Activated CD4-positive, alpha-beta memory T cell treated with anti-CD3 and anti-CD28 coated beads, Interleukin-2, amount 10 ng/mL, durations not matched to agents 7 days and 5 days (primary cell): ENCODE measurements at places on chromosomes 3 and 15. TPM values are rescaled to one million over a fixed set of nuclear protein-coding genes. Genes with fewer than 3 reads are reported as not detected.

DNA sequence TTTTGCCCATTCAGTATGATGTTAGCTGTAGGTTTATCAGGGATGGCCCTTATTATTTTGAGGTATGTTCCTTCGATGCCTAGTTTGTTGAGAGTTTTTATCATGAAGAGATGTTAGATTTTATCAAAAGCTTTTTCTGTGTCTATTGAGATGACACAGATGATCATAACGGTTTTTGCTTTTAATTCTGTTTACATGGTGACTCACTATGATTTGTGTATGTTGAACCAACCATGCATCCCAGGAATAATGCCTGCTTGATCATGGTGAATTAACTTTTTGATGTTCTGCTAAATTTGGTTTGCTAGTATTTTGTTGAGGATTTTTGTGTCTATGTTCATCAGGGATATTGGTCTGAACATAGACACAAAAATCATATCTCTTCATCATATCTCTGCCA, 8.3 kb downstream of the GPR156 start:
- peaks cover 35% of the 10 kb centered on the region for H3K27me3 ChIP-seq
- no peaks in the 10 kb centered on the region for H3K4me1 ChIP-seq
- H3K4me3 ChIP-seq = no peak overlapping the region
- H3K27ac ChIP-seq = no peak overlapping the region
- no peak for DNase-seq
- H3K36me3 ChIP-seq = no peaks in the 10 kb centered on the region

GRCh38 chr3:71657831-71658530, 67.2 kb downstream of the EIF4E3 start:
- DNase-seq = no peak
- no peak overlapping the region for H3K4me3 ChIP-seq
- peaks cover 3% of the 10 kb centered on the region for H3K4me1 ChIP-seq
- no peaks in the 10 kb centered on the region for H3K27me3 ChIP-seq
- H3K27ac ChIP-seq = no peak overlapping the region

DNA sequence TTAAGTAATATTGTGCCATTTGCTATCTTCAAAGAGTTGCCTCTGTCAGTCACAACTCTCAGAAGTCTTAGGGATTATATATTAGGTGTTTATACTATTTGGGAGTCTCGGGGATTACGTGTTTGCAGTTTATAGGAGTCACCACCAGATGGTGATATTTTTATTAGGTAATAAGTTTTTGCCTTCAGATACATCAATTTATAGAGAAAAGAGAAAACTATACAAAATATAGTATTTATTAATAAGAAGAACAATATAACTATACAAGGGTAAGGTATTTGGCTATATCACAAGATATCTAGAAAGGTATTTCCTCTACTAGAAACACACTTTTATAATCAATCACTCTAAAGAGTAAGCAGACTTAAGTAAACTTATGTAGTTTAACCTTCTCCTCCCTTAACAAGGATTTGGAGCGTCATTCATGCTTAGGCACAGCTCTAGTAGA, 10.7 kb upstream of the DHX36 start:
- no peak overlapping the region for H3K4me3 ChIP-seq
- H3K4me1 ChIP-seq = no peaks in the 10 kb centered on the region
- no peak for DNase-seq
- no peaks in the 10 kb centered on the region for H3K36me3 ChIP-seq
- no peak overlapping the region for H3K27ac ChIP-seq

- no peak overlapping the region for H3K27ac ChIP-seq
- no peak for DNase-seq
- H3K4me3 ChIP-seq = no peak overlapping the region
- no peaks in the 10 kb centered on the region for H3K36me3 ChIP-seq
These were observed 85.8 kb upstream of the CACNA2D3 start for GRCh38 chr3:54036543-54036942.

- H3K27me3 ChIP-seq = no peaks in the 10 kb centered on the region
- peaks cover 5% of the 10 kb centered on the region for H3K36me3 ChIP-seq
- H3K27ac ChIP-seq = no peak overlapping the region
- DNase-seq = no peak
- H3K4me3 ChIP-seq = no peak overlapping the region
These were observed 56.5 kb downstream of the GHSR start for GRCh38 chr3:172391592-172392302.

GRCh38 chr3:56785499-56785898, 16.2 kb downstream of the ARHGEF3 start:
- DNase-seq = no peak
- peaks cover 97% of the 10 kb centered on the region for H3K4me1 ChIP-seq

DNA sequence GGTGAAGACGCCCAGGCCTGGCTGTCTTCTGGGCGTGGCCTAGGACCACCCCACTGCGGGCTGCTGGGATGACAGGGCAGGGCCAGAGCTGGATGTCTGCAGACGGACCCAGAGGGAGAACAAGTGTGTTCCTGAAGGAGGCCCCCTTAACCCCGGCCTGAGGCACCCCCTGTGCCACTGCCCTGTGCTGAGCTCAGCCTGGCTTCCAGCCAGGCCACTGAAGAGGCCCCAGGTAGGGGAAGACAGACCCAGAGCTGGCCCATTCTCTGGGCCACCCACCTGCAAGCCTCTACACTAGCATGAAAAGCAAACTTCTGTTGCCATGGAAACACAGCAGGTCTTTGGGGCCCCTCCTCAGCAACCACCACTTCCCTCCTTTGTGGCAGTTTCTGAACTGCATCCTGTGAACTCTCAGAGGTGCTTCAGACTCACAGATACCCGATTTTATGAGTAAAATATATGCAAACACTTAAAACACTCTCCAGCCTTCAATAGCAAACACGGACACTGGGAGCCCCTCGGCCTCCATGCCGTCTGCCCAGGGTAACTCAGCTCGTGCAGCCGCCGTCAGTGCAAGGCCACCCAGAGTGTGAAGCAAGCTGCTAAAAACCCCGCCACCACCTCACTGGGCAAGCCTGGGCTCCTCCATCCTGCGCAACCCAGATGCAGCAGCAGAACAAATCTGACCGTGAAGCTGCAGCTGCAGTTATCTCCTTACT, 42.5 kb downstream of the CMTM6 start:
- H3K36me3 ChIP-seq = peaks cover 17% of the 10 kb centered on the region
- peak; percentile 82 for DNase-seq
- peak overlapping the region; percentile 69 for H3K4me3 ChIP-seq
- no peaks in the 10 kb centered on the region for H3K27me3 ChIP-seq

- no peak within 1 kb of the TSS for H3K27ac ChIP-seq
- no peaks in the 10 kb centered on the region for H3K4me1 ChIP-seq
- no peaks in the 10 kb centered on the region for H3K36me3 ChIP-seq
- H3K4me3 ChIP-seq = no peak within 1 kb of the TSS
These were observed at the start of gene MUC13 for GRCh38 chr3:124934577-124934976. TSS of gene MUC13 (minus strand) at chr3:124934751. CDS start at chr3:124934712, 39 bp downstream.

- no peak for DNase-seq
- no peak overlapping the region for H3K4me3 ChIP-seq
- peaks cover 3% of the 10 kb centered on the region for H3K36me3 ChIP-seq
- H3K4me1 ChIP-seq = peaks cover 14% of the 10 kb centered on the region
- no peaks in the 10 kb centered on the region for H3K27me3 ChIP-seq
These were observed 232.0 kb downstream of the FOXP1 start for GRCh38 chr3:71351403-71352149.

DNA sequence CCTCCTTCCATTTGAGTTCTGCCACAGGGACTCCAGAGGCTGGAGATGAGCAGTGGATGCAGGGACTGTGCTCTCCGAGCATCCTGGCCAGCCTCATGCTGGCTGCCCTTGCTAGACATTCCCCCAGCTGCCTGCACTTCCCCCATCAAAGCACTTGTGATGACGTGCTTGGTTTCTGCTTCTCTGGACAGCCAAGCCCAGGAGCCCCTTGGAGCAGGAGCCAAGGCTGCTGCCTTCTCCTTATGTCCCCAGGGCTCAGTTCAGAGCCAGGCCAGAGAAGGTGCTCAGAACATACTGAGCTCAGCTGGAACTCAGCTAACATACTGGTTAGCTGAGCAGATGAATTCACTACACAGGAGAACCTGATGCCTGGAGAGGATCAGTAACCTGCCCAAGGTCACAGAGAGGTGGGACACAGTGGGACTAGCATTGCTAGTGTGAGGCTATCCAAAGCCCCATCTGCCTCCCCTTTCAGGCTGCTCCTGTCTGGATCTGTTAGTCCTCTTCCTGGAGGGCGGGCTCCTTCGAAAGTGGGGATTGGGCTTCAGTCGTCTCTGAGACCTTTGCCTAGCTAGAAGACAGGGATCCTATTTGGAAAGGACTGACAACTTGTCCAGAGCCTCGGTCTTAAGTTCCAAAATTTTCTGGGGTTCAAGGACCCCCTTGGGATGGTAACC, 4.3 kb downstream of the PCBP4 start:
- peaks cover 13% of the 10 kb centered on the region for H3K27me3 ChIP-seq
- H3K4me1 ChIP-seq = peaks cover 15% of the 10 kb centered on the region

DNA sequence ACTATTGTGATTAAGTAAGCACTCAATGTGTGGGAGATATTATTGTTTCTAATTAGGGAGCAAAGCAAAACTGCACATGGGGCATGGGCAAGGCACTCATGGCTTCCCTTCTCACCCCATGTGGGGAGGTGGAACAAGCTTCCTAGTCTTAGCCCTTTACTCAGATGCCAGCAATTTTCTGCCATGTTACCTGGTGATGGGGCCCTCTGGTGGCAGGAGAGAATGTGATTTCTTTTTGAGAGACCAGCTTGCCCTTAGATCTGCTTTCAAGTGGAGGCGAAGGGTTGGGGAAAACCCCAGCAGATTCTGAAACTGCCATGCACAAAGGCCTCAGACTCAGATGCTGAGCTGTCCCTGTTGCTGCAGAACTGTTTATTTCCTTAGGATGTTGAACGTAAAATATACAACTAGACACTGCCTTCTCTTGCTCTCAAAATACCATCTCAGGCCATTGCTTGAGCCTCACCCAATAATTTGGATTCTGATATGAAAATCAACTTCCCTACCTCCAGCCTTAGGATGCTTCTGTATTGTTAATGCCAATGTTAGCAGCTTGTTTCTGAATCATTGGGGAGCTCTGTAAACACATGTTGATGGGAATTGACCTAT, 130.2 kb upstream of the TPRG1 start:
- no peaks in the 10 kb centered on the region for H3K36me3 ChIP-seq
- DNase-seq = peak; percentile 78
- no peaks in the 10 kb centered on the region for H3K27me3 ChIP-seq
- peaks cover 46% of the 10 kb centered on the region for H3K4me1 ChIP-seq
- peak overlapping the region; percentile 49 for H3K27ac ChIP-seq
- no peak overlapping the region for H3K4me3 ChIP-seq

DNA sequence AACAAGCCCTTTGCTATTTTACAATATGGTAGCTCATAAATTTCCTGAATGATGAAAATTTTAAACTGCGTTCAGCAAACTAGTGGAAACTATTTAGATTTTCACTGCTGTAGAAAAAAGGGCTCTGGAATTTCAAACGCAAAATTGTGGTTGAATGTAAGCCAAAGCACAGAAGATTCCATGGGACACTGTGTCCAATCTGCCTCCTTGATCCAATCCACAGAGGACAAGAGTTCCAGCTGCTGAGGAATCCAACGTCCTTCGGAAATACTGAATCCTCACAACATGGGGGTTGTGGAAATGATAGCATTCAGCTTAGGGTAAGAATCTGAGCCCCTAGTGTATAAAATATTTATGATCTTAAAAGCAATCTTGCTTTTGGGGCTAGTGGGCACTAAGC, 161.0 kb downstream of the PLD1 start:
- no peak for DNase-seq
- no peak overlapping the region for H3K4me3 ChIP-seq
- H3K27ac ChIP-seq = no peak overlapping the region

DNA sequence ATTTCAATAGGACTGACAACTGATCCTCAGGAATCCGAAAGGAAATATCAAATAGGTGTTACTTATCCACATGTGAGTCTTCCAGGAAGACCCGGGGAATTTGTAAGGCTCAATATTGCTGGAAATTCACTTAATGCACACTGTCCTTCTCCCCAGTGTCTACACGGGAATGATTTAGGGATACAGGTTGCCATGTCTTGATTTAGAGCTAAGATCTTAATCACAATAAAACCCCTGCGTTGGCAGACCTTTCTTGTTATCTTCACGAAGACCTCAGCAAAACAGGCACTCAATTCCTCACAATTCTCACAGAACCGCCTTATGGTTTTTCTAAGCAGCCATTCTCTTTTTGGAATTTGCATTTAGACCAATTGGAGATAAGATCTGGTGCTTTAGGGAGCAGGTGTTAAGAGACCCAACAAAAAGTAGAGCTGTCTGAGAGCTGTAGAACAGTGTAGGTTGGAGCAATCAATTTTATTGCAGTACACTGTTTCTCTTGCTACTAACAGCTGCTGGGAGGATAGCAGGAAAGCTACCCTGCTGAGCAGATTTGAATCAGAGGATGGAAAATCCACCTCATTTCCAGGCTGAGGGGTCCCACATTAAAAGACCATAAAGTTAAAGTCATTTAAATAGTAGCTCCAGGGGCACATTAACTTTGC, 925.7 kb downstream of the EPHA3 start:
- no peaks in the 10 kb centered on the region for H3K36me3 ChIP-seq
- no peak for DNase-seq
- H3K4me3 ChIP-seq = no peak overlapping the region

DNA sequence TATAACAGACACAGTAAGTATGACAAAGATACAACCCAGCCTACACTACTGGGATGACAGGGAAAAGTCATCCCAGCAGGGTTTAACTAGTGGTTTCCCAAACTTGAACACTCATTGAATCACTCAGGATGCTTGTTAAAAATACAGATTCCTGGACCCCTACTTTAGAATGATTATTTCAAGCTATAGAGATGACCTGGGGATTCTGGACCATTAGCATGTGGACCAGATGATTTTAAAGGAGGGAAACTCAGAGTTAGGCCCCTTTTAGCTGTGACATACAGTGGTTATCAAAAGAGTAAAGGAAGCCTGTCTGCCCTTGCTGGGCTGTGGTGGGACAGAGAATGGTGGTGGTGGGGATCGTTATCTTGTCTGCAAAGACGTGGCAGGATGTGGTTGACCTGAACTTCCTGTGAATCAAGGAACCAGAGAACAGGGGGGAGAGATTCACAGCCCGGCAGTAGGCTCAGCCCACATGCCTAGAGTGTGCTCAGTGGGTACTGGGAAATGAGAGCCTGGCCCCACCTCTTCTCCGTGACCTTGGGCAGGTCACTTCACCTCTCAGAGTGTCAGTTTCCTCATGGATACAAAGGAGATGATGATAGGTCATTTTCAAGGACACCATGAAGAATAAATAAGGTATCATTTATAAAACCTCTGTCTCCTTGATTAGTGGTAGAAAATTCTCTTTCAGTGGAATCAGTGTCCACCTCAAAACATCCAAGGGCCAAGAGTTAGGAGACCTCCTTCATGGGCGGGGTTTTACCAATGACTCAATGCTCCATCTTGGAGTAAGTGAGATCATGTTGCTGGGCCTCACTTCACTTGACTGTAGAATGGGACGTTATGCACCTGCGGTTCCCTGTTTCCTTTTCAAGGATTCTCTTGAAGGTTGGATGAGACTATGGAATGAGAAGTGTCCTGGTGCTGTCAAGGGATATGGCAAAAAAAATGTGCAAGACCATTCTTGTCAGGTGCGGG, 306.5 kb downstream of the RPLP1 start:
- H3K36me3 ChIP-seq = peaks cover 45% of the 10 kb centered on the region
- H3K4me3 ChIP-seq = peak overlapping the region; percentile 41
- peaks cover 85% of the 10 kb centered on the region for H3K4me1 ChIP-seq
- peak; percentile 94 for DNase-seq
- H3K27me3 ChIP-seq = peaks cover 17% of the 10 kb centered on the region

CCDC54 gene
- not detected for total RNA-seq

LRTM1 gene
- not detected for total RNA-seq

GOLGA8M gene
- 2.7 TPM for total RNA-seq

GFM1 gene
- 32.4 TPM for total RNA-seq

MST1 gene
- total RNA-seq = 12.4 TPM
